ENCODE measurements at places on chromosomes 12 and 14.

DNA sequence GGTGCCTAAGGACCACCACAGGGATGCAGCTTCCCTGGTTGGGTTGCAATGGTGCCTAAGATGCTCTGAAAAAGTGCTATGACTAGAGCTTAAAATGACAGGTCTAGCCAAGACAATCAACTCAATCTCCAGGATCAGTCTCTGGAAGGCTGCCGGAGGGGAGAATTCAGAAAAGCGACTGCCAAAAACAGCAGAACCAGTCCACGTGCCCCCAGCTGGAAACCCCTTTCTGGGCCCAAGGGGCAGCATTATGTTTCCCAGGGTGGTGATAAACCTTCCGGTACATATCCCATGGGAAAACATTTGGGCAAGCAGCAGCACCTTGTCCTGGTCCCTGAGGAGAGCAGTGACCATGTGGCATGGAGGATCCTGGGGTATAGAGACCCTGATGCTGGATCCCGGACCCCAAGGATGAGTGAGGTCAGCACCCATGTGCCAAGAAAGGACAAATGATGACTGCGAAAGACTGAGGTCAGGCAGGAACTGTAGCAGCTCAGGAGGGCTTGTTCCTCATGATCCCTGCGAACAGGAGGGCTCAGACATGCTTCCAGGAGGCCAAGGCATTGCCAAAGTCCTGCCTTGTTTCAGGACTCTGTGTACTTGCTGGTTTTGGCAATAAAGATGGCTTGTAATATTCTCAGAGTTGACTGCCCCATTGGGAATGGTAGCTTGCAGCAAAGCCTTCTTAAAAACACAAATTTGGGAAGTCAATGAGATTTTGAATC lies 49.9 kb upstream of the LTBP2 start:
- H3K27ac ChIP-seq, result no peak overlapping the region
- H3K4me3 ChIP-seq, result no peak overlapping the region
- peaks cover 23% of the 10 kb centered on the region for H3K36me3 ChIP-seq
- no peak for DNase-seq

- no peaks in the 10 kb centered on the region for H3K4me1 ChIP-seq
- no peak overlapping the region for H3K4me3 ChIP-seq
- H3K27me3 ChIP-seq, result peaks cover 3% of the 10 kb centered on the region
- no peaks in the 10 kb centered on the region for H3K36me3 ChIP-seq
Measured at GRCh38 chr12:5254703-5255102, 177.2 kb upstream of the NTF3 start.

DNA sequence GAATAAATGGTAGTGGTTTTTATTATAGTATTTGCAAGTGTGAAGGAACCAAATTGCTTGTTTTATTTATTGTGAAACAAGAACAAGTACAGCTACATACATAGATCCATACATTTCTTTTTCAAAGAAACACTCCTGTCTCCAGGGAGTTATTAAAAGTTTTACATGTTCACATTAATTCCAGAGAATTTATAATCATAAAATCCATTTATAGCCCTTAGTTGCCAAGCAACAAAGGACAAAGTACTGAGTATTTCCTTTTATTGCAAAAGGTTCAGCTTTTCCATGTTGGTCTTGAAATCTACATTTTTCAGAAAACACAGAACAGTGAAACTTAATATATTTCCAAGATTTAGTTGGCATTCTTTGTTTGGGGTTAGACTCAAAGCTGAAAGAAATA lies 9.5 kb downstream of the MYRFL start:
- no peak overlapping the region for H3K27ac ChIP-seq
- H3K36me3 ChIP-seq, result no peaks in the 10 kb centered on the region
- no peak overlapping the region for H3K4me3 ChIP-seq
- peaks cover 15% of the 10 kb centered on the region for H3K27me3 ChIP-seq

DNA sequence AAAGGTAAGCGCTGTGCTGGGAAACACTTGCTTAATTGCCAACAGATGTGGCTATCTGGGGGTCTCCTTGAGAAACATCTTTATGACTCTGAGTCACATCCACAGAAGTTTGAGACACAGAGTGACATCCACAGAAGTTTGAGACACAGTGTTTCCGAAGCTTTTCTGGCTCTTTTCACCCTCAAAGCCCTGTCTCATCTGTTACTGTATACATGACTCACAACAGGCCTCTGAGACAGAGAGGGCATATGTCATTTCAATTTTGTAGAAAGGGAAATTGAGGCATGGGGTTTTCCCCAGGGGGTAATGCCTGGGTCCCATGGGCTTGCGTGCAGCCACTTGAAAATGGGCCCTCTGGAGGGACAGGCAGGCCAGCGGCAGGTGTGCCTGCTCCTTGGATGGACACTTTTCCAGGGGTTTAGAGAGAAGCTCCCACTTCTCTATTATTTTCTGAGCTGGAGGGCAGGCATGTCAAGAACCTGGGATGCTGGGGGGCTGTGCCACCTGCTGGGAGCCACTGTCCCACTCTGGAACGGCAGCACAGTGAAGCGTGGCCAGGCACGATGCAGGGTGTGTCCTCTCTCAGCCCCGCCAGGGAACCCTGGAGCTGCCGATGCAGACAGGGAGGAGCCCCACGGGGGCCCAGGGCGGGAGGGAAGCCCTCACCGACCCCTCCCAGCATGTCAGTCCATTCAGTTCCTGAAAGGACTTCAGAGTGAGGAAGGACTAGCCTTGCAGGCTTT lies 111.3 kb upstream of the FKBP4 start:
- H3K36me3 ChIP-seq, result peaks cover 2% of the 10 kb centered on the region
- H3K27ac ChIP-seq, result no peak overlapping the region
- no peaks in the 10 kb centered on the region for H3K27me3 ChIP-seq
- H3K4me1 ChIP-seq, result peaks cover 9% of the 10 kb centered on the region

- H3K36me3 ChIP-seq, result peaks cover 9% of the 10 kb centered on the region
- H3K27me3 ChIP-seq, result no peaks in the 10 kb centered on the region
- peak overlapping the region; percentile 22 for H3K4me3 ChIP-seq
- H3K27ac ChIP-seq, result peak overlapping the region; percentile 88
Measured at GRCh38 chr12:32025906-32026305, 66.7 kb downstream of the RESF1 start.

- H3K4me3 ChIP-seq, result no peak overlapping the region
- no peaks in the 10 kb centered on the region for H3K27me3 ChIP-seq
- peaks cover 37% of the 10 kb centered on the region for H3K4me1 ChIP-seq
- no peak overlapping the region for H3K27ac ChIP-seq
- H3K36me3 ChIP-seq, result peaks cover 5% of the 10 kb centered on the region
- no peak for DNase-seq
Measured at GRCh38 chr14:92848887-92849286, 54.8 kb downstream of the GOLGA5 start.

DNA sequence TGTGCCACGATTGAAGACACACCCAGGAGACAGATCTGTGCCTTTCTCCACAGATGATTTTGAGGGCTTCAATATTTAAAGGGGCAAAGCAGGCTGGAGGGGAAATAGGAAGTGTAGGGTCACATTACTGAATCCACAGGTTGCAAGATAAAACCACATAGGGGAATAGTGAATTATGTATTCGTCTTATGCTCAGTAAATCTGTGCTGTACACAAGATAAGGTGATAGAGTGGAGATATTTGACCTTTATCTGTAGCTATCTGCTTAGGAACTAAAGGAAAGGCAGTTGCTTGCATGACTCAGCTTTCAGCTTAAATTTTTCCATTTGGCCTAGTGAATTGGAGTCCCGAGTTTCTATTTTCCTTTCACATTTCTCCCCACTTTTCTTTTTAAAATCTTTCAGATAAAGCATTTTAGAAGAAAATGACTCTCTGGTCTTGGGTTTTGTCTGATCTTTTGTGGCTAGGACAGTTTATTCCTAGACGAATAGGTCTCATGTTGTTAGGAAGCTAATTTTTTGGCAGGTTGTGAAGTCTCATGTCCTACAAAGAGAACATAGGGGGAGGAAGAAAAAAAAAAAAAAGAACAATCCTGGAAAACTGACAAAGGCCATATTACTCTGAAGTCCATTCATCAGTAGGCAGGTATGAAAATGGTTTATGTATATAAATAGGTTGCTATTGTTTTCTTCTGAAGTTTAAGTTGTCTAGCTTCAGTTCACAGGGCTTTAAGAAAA lies 55.4 kb downstream of the FBXO33 start:
- peaks cover 2% of the 10 kb centered on the region for H3K36me3 ChIP-seq
- H3K27ac ChIP-seq, result peak overlapping the region; percentile 12
- DNase-seq, result no peak
- H3K27me3 ChIP-seq, result no peaks in the 10 kb centered on the region

DNA sequence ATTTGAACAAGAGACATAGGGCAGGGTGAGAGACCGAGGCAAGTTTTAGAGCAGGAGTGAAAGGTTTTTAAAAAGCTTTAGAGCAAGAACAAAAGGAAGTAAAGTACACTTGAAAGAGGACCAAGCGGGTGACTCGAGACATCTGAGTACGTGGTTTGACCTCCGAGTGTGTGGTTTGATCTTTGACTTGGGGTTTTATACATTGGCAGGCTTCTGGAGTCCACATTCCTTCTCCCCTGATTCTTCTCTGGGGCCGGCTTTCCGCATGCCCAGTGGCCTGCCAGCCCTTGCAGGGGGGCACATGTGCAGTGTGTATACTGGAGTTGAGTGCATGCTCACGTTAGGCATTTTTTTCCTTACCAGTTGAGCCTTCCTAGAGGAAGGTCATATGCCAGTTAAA lies 96.3 kb downstream of the SLC15A4 start:
- H3K27me3 ChIP-seq, result peaks cover 7% of the 10 kb centered on the region
- no peaks in the 10 kb centered on the region for H3K36me3 ChIP-seq
- H3K4me1 ChIP-seq, result peaks cover 2% of the 10 kb centered on the region
- no peak overlapping the region for H3K4me3 ChIP-seq

GRCh38 chr14:67943947-67944346 lies 124.4 kb downstream of the RAD51B start:
- peak; percentile 67 for DNase-seq
- peaks cover 2% of the 10 kb centered on the region for H3K4me1 ChIP-seq
- H3K36me3 ChIP-seq, result no peaks in the 10 kb centered on the region

DNA sequence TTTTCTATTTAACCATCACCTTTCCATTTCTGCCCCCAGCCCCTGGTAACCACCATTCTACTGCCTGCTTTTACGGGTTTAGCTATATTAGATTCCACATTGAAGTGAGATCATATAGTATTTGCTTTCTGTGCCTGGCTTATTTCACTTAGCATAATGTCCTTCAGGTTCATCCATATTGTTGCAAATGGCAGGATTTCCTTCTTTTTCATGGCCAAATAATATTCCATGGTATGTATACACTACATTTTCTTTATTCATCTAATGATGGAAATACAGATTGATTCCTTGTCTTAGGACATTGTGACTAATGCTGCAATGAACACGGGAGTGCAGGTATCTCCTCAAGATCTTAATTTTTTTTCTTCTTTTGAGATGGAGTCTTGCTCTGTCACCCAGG lies 202.2 kb downstream of the APAF1 start:
- DNase-seq, result no peak
- H3K4me3 ChIP-seq, result no peak overlapping the region
- no peak overlapping the region for H3K27ac ChIP-seq

DNA sequence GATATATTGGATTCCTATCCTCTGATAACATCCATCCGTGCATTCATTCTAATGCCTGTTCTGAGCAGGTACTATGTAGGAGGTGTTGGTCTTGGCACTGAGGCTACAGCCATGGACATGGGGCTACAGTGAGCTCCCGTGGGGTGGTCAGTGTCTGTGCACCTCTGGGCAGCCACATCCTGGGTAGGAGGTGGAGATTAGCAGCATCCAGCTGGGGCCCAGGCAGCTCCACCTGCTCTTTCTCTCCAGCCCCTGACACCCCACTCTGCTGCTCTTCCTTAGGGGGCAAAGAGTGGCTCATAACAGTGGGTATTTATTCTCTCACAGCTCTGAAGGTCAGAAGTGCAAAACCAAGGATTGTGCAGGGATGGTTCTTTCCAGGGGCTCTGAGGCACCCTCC lies 292.0 kb upstream of the SFSWAP start:
- H3K4me1 ChIP-seq, result no peaks in the 10 kb centered on the region
- H3K4me3 ChIP-seq, result no peak overlapping the region

DNA sequence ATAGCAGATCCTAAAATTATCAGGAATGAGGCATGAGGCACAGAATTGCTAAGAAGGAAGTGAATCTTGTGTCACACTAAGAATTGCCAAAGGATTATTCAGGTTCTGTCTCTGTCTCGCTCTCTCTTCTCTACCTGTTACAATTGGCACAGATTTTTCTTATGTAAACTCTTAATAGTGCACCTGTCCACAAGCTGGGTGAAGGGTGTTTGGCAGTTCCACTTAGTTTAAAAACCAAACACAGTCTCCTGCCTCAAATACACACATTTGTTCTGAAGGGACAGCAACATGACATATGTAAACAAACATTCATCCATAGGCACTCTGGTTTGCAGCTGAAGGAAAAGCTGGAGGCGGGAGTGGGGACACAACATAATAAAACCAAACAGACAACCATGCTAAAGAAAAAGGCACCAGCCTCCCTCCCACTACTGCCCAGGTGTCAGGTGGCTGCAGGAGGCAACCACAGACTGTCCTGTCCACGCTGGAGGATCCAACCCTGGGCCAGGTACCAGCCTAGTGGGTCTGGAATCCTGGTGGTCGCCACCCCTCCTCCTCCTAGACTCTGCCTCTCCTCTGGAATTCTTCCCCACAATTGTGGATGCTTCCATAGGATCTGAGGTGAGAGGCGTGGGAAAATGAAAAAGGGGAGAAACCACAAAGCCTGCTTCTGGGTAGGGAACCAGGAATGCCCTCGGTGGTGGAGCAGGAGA lies 81.2 kb downstream of the TMEM260 start:
- DNase-seq, result no peak
- H3K27ac ChIP-seq, result no peak overlapping the region
- H3K4me3 ChIP-seq, result no peak overlapping the region
- no peaks in the 10 kb centered on the region for H3K36me3 ChIP-seq

- H3K4me3 ChIP-seq, result no peak overlapping the region
- H3K27me3 ChIP-seq, result peaks cover 4% of the 10 kb centered on the region
- no peak overlapping the region for H3K27ac ChIP-seq
- no peak for DNase-seq
Measured at GRCh38 chr12:9256758-9257405, 48.7 kb upstream of the PZP start.

Data from activated CD8-positive, alpha-beta T cell treated with anti-CD3 and anti-CD28 coated beads for 36 hours (primary cell).